ENCODE measurements at places on chromosomes 7 and 10. TPM values are rescaled to one million over a fixed set of nuclear protein-coding genes. Genes with fewer than 3 reads are reported as not detected.

The OGDHL gene
- 1.9 TPM for total RNA-seq

The SFTPA1 gene
- 0.07 TPM for total RNA-seq

The DNAJC2 gene
- total RNA-seq, result 28.0 TPM

The THNSL1 gene
- total RNA-seq, result 6.6 TPM

The PIP gene
- not detected for total RNA-seq

The GAD2 gene
- total RNA-seq, result 2.8 TPM

The GNAT3 gene
- not detected for total RNA-seq

The IFIT5 gene
- total RNA-seq, result 21.5 TPM

The AZGP1 gene
- 43.7 TPM for total RNA-seq

The GALNT17 gene
- total RNA-seq, result 22.2 TPM

The GRID1 gene
- 10.0 TPM for total RNA-seq

The EPDR1 gene
- 2.9 TPM for total RNA-seq

The CDNF gene
- 1.7 TPM for total RNA-seq

DNA sequence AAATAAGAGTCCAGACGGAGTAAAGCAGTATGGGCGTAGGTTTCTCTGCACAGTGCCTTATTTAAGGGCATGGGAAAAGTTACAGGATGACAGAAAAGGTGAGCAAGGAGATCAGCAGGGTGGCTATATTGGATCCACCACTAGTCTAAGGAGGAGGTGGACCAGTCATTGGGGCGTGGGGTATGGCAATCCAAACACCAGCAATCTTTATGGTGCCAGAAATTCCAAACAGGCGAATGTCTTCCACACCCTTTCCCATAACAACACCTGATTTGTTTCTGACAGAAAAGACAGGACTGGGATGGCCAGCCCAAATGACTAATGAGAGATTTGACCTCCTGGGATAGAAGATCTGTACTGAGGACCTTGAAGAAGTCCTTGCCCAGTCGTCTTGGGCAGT, 181.8 kb upstream of the MBL2 start:
- no peak for ATAC-seq

- no peak for ATAC-seq
These were observed 8.8 kb downstream of the ADAP1 start for GRCh38 chr7:945556-946255.

DNA sequence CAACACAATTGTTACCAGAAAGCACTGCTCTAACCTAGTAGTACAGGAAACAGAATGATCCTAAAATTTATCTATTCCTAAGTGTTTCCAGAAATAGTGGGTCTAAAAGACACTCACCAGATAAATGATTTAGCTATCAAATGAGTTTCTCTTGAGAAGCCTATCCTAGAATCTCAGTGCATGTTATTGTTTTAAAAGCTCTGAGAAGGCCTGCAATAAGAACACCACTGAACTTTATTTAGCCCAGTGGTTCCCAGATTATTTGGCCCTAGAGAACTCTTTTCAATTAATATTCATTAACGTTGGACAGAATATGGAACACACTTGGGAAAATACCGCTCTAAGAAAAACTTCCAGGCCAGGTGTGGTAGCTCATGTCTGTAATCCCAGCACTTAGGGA, 220.1 kb upstream of the GHITM start:
- no peak for ATAC-seq

DNA sequence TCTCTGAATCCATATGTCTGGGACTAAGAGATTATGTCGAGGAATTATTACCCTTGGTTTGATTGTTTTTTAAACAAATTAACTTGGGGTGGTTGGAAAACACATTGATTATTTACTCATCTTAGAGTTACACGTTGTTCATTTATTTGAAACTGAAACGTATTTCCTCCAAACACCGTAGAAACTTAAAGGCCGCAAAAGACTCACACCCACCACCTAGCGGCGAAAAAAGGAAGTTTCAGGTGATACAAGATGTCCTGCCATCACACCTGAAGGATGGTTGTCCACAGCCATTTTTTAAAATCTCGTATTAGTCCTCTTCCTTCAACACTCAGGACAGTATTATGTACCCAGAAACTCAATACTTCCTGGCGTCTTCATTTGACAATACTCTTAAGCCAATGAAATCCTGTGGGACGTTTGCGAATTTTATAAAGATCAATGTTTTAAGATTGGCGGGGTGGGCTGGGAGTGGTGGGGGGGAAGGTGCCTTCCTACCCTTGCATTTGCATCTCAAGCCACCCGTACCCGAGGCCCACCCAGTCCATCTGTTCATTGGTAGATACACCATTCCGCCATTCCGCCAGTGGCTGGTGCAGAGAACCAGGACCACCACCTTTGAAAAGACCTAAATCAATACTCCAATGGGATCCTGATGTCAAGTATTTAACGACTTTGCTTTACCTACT, 1.4 kb upstream of the LCOR start:
- no peak for ATAC-seq

DNA sequence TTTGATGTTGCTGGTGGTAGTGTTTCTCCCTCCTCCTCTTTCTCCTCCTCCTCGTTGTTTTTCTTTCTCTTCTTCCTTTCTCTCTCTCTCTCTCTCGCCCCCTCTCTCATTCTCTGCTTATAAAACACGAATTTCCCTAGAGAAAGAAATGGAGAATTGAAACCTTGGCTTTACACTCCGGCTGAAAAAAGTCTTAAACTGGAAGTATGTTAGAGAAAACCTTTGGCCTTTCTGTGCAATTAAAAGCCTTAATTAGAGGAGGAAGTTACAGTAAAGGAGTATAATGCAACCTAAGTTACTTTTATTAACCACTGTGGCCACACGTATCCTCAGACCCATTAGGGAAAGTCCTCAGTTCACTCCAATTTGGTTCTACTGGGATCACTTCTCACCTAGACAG, 501.7 kb upstream of the SORCS1 start:
- ATAC-seq, result no peak

GRCh38 chr10:62699148-62699547, 105.4 kb upstream of the ADO start:
- no peak for ATAC-seq

- ATAC-seq, result no peak
These were observed 244.8 kb downstream of the ACTR3B start for GRCh38 chr7:153004341-153004740.

GRCh38 chr10:85786401-85786899, 580.1 kb downstream of the GRID1 start:
- peak; percentile 65 for ATAC-seq

DNA sequence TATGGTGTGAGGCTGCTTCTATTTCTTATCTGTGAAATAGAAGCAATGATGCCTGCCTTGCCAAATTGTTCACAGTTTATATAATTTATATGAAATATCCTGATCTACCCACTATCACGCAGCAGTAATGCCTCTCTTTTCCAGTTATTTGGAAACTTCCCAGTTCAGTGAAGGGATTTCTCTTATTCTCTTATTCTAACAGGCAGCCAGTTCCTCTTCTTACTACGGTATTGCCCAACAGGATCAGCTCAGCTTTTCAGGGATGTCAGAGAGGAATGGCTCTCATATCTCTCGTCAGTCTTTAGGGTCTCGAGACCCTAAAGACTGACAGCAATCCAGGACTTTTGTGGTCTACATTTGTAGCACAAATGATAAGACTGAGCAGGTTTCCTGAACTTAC, 215.6 kb downstream of the CREB5 start:
- ATAC-seq, result no peak

GRCh38 chr7:128036226-128036940, 5.1 kb upstream of the LRRC4 start:
- no peak for ATAC-seq

DNA sequence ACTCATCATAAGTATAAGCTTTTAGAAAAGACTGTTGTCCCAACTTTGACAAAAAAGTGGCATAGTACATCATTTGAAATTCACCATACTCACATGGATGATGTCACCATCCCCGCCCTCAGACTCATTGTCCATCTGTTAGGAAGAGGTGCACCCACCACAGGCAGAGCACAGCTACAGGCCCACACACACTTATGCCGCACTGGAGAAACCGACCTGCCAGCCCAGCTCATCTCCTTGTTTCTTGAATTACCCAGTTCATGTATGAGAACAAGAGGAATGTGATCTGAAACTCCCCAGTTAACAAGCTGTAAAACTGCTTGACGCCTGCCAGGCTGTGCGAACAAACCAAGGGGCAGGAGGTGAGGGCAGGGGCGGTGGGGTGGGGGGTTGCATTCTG, 312.0 kb downstream of the DPP6 start:
- peak; percentile 39 for ATAC-seq

GRCh38 chr7:90678986-90679385, 82.9 kb downstream of the CDK14 start:
- ATAC-seq, result no peak

DNA sequence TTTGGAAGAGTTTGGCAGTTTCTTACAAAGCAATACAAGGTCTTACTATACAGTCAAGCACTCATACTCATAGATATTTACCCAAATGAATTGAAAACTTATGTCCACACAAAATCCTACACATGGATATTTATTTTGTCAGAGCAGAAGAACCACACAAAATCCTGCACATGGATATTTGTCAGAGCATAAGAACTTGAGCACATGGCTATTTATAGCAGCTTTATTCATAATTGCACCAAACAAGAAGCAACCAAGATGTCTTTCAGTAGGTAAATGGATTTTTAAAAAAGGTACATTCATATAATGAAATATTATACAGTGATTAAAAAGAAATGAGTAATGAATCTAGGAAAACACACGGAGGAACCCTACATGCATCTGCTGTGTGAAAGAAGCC, 115.4 kb downstream of the BTAF1 start:
- ATAC-seq, result no peak

GRCh38 chr7:28542410-28542809, 130.1 kb downstream of the CREB5 start:
- ATAC-seq, result no peak

DNA sequence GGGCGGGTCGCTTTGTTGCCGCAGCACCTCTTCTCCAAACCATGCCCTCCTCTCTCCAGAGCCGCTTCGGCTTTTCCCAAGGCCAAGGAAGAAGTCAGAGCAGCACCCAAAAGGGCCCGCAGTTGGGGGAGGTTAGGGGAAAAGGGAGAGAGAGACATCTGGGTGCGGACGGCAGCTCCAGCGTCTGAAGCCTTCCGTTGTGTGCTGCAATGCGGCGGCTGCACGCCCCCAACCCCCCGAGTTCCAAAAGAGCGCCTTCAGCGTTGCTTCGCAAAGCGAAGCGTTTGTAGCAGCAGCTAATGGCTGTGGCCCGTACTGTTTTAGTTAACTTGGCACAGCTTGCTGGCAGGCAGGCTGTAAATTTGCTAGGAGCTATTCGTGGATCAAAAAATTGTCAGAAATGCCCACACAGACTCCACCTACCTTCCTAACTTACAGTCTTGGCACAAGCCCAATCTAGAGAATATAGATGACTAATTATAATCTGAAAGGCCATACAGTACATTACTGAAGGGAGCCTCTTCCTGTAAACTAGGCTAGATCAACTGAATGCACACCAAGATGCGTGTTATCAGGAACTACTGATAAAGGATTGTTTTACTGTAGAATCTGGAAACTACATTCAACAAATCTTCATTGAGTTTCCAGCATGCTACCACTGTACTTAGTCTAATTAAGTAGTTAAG, 1.1 kb upstream of the KBTBD2 start:
- peak; percentile 7 for ATAC-seq

DNA sequence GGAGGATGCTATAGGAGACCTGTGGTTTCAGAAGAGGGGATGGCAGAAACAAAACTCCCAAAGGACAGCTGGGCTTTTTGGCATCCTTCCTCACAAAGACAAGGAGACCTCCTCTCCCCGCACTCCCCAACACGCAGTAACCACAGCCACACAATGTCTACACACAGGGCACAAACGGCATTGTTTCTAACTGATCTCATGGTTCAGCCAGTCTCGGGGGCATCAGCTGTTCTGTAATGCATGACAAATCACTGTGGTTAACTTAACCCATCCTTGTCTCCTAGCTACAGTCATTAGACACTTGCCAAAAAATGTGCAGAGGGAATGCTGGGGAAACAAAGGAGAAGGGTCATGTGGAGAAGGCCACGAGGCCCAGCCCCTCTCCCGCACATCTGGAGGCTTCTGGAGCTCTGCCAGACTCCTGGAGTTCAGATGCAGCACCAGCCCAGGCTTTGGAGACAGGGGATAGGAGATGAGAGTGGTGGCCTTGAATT, 7.6 kb upstream of the ADAMTS14 start:
- peak; percentile 96 for ATAC-seq

DNA sequence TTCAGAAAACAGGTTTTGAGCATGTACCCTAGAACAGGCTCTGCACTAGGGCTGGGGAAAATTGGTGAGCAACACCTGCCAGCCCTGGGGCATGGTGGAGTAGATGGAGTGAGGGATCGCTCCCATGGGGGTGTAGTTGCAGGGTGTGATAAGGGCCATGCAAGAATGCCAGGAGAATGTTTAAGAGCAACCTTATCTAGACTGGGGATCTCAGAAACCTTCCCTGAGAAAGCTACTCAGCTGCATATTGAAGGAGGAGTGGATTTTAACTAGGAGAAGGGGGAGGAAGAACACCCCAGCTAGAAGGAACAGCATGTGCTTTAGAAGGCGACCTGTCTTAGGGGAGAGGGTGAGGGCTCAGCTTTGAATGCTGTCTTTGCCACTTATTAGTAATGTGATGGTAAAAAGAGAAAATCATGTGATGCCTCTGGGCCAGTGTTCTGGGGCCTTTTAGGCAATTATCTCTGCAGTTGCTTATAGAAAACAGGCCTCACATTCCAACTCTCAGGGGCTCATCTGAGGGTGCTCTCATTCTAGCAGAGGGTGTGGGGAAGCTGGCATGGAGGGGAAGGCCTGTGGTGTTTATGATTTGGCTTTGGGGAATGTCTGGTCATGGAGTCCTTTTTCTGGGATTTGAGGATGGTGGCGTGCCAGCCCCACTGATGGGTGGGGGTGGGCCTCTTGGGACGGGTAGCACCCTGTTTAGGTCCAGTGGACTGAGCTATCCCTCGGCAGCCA, 225.4 kb downstream of the BMPER start:
- ATAC-seq, result no peak

DNA sequence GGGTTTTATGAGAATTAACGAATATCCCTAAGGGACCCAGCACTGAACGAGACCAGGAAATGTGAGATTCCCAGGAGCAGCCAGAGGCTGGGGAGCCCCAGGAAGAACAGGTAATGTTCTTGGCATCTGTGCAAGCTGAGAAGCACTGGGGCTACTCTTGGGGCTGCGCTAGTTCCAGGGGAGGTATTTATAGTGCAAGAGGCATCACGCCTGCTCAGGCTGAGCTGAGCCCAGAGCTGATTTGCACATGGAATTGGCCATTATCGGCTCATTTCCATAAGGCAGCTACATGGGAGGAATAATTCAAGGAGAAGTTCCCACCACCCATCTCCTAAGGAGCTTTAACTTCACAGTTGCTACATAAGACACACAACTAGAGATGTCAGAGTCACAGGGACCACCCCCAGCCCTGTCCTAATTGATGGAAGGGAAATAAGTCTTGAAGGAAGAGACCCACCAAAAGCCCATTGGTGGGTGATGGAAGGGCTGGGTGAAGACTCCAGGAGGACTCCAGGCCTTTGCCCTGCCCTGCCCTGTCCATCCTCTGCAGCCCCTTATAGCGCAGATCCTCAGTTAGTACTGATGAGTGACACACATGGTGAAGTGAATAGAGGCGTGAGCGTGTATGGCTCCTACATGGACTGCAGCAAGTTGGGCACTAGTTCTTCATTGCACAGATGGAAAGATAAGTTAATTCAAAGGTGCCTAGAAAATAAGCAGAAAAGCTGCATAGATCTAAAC, 178.9 kb downstream of the GRID1 start:
- no peak for ATAC-seq
